ENCODE measurements at places on chromosomes 3 and 15. TPM values are rescaled to one million over a fixed set of nuclear protein-coding genes. Genes with fewer than 3 reads are reported as not detected.

The CA12 gene
- 4.0 TPM for total RNA-seq

The SGO1 gene
- total RNA-seq = 5.2 TPM

The ATP13A4 gene
- total RNA-seq = 0.09 TPM

The PYGO1 gene
- 0.27 TPM for total RNA-seq

The FRMD4B gene
- total RNA-seq = 107 TPM

The RAB6B gene
- 0.45 TPM for total RNA-seq

The KCNMB3 gene
- 1.2 TPM for total RNA-seq

The ACAP2 gene
- 57.6 TPM for total RNA-seq

The ABI3BP gene
- total RNA-seq = 9.2 TPM

The MST1R gene
- total RNA-seq = 0.54 TPM

The TNFAIP8L3 gene
- 29.9 TPM for total RNA-seq

The EPHB3 gene
- total RNA-seq = under 0.01 TPM

The AADACL2 gene
- total RNA-seq = not detected

The AADAC gene
- 0.56 TPM for total RNA-seq

The C3orf33 gene
- 1.3 TPM for total RNA-seq

The PLS1 gene
- 1.5 TPM for total RNA-seq

The PLSCR4 gene
- 94.1 TPM for total RNA-seq

The TMEM45A gene
- 2.8 TPM for total RNA-seq

The GTF2E1 gene
- total RNA-seq = 21.7 TPM

The PLA2G4E gene
- total RNA-seq = not detected

The KIF7 gene
- total RNA-seq = 9.5 TPM

The GNAT1 gene
- not detected for total RNA-seq

The ADGRG7 gene
- not detected for total RNA-seq

The ITGB5 gene
- total RNA-seq = 281 TPM

The GP5 gene
- total RNA-seq = not detected

The STOML1 gene
- 8.5 TPM for total RNA-seq

The INSYN1 gene
- total RNA-seq = 0.56 TPM

The RPLP1 gene
- total RNA-seq = 60.4 TPM

The TUSC7 gene
- not detected for total RNA-seq

The IFT80 gene
- 16.2 TPM for total RNA-seq

The CLDN1 gene
- 0.47 TPM for total RNA-seq

The TEX9 gene
- 1.6 TPM for total RNA-seq

The PAQR9 gene
- not detected for total RNA-seq

The THRB gene
- 0.38 TPM for total RNA-seq

The ZNF148 gene
- 25.4 TPM for total RNA-seq

The SLCO2A1 gene
- total RNA-seq = 0.72 TPM

The FAM81A gene
- under 0.01 TPM for total RNA-seq

The IQCF5 gene
- not detected for total RNA-seq

The ALPK3 gene
- total RNA-seq = 10.2 TPM

The RPL39L gene
- 24.2 TPM for total RNA-seq

The MUC20 gene
- total RNA-seq = 0.09 TPM

The ACP3 gene
- total RNA-seq = not detected

The GHSR gene
- not detected for total RNA-seq

The XYLB gene
- total RNA-seq = 3.5 TPM

Data from endothelial cell of coronary artery (primary cell).